ENCODE measurements at places on chromosomes 4 and X.

GRCh38 chr4:77225022-77225421 lies 68.0 kb downstream of the CCNG2 start:
- DNase-seq: no peak

DNA sequence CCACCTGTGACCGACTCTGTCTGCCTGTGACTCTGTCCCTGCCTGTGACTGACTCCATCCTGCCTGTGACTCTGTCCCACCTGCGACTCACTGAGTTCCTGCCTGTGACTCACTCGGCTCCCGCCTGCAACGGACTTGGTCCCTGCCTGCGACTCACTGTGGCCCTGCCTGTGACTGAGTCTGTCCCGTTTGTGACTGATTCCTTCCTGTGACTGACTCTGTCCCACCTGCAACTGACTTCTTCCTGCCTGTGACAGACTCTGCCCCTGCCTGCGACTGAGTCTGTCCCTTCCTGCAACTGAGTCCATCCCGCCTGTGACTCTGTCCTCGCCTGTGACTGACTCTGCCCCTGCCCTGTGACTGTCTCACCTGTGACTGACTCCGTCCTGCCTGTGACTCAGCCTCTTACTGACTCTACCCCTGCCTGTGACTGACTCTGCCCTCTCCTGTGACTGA lies 9.6 kb upstream of the UVSSA start:
- no peak for DNase-seq

DNA sequence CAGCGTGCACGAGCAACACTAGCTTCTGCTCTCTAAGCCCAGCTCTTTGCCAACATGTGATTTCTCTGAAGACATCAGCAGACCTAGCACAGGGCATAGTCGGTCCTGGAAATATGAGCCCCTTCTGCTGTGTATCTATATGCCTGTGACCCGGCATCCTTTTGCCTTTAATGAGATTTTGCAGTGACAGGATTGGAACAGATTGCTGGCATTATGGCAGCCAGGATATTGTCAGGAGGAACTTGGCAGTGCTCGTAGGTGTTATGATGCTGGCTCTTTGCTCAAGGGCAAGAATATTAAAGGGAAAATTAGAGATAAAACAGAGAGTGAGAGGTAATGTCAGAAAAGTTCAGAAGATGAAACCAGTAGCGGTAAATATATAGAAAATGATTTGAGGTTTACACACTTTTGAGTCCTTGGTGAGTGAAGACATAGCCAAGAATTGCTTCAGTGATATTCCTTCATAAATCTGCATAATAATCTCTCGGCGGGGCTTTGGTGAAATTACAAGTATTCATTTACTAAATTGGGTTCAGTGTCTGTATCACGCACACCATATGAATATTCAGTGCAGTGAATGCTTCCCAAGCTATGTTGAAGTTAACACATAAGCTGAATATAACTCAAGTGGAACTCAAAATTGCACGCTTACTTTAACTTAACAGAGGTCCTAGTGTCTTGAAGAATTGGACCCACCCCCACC lies 502.1 kb upstream of the NR3C2 start:
- no peak for DNase-seq

DNA sequence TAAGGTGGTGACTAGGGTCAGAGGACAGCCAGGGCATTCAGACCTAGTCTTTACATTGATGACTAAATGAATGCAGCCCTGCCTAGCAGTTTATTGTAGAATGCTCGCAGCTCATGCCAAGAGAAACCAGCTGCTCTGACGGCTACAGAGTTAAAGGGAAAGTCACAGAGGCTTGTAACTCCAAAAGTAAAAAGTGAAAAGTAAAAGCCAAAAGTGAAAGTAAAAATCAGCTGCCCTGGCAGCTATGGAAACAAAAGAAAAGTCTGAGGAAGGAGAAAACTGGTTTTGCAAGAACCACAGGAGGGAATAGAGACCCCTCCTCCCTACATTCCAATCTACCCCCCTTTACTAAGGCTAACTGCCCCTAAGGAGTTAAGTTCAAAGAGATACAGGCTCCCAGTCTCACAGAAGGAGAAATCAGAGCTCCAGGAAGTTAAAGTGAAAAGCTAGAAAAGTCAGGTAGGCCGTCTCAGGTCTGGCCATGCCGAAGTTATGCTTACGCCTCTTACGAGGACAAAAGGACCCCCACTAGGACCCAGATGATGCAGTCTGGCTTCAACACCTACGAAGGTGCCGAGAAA lies 6.0 kb downstream of the GAGE10 start:
- DNase-seq: no peak

DNA sequence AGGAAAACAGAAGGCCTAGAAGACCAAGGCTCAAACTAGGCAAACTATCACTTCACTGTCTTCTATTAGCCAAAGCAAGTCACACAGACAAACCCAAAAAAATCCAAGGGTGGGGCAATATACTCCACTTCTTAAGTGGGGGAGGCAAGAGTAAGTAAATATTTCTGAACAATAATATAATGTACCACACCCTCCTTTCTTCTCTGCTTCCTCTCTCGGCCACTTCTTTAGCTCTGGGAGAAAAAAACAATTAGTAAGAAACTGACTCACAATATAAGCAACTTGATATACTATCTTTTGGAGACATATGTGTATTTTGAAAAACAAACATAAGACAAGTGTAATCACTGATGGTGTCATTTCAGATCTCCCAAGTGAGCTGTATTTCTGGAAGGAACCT lies 14.8 kb downstream of the DCAF8L1 start:
- no peak for DNase-seq

- no peak for DNase-seq
Measured at GRCh38 chr4:186624951-186625350, 69.6 kb upstream of the MTNR1A start.
